Esophagus squamous epithelium (tissue), 5 donors: ENCODE measurements at places on chromosomes 3 and 15.

- no peak overlapping the region for H3K4me3 ChIP-seq
- H3K27ac ChIP-seq: no peak overlapping the region
- H3K27me3 ChIP-seq: no peaks in the 10 kb centered on the region
- H3K36me3 ChIP-seq: no peaks in the 10 kb centered on the region
- H3K4me1 ChIP-seq: no peaks in the 10 kb centered on the region
Measured at GRCh38 chr3:150124142-150124541, 153.4 kb upstream of the PFN2 start.

DNA sequence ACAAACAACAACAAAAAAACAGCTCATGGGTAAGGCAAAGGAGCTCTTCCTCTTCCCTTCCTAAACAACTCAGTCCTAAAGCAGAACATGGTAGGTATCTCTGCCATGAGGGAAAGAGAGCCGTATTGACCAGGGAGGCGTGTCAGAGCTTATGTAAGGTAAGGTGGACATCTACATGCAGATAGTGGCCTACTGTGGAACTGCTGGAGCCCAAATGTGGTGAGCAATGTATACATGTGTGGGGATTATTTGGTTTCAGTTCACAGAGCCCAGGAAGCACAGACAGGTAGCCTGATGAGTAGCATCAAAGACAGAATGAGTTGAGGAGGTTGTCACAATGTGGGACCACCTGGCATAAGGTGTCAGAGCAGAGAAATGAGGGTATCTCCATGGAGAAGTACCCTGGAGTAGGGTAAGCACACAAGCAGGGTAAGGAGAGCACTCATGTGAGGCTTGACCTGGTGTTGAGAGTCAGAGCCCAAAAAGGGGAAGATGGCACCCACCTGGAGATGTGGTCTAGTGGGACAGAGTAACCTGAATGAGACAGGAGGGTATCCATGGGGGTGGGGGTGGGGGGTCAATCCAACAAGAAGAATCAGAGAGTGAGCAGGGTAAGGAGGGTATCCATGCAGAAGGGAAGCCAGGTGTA, 45.5 kb downstream of the DENND6A start:
- H3K36me3 ChIP-seq: peaks cover 6% of the 10 kb centered on the region
- no peak overlapping the region for H3K27ac ChIP-seq
- no peak overlapping the region for H3K4me3 ChIP-seq
- no peaks in the 10 kb centered on the region for H3K4me1 ChIP-seq
- DNase-seq: no peak
- no peaks in the 10 kb centered on the region for H3K27me3 ChIP-seq

DNA sequence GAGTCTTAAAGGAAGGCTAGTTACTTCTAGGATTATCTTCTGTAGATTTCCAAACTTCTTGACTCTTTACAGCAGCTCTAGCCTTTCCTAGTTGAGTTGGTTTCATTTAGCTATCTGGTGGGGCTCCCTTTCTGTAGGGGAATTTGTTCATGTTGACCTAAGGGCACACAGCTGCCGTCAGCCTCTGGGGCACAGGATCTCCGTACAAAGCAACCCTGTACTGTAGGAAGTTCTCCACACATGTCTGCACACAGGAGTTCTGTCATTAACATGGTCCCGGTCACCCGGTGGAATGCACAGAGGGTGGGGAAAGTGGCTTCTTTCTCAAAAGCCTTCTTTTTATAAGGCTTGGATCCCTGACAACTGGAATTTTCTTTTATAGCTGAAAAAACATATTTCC, 88.7 kb upstream of the TNIK start:
- no peaks in the 10 kb centered on the region for H3K4me1 ChIP-seq
- H3K27ac ChIP-seq: no peak overlapping the region
- no peaks in the 10 kb centered on the region for H3K27me3 ChIP-seq
- no peak for DNase-seq

DNA sequence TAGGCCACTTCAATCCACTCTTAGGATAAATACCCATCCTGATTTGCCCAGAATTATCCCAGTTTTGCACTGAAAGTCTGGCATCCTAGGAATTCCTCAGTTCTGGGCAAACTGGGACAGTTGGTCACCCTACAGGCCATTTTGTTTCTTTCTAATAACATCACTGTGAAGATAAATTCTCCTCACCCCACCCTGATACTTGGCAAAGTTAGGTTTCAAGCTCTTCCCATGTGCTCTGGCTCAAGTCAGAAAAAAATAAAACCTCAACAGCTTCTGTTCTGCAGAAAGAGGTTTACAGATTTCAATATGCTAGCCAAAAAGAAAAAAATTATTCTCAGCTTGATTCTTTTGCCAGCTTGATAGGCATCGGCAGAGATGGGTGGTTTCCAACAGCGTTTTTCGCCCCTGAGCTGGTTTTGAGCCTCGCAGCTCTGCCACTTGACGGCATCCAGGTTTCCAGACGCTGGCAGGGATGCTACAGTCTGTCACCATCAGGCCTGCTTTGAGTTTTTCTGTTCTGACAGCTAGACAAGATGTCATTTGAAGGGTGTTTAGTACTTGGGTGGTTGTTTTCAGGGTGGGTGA, 171.4 kb downstream of the SSR3 start:
- no peak overlapping the region for H3K4me3 ChIP-seq
- no peaks in the 10 kb centered on the region for H3K27me3 ChIP-seq
- H3K27ac ChIP-seq: no peak overlapping the region
- no peaks in the 10 kb centered on the region for H3K4me1 ChIP-seq
- no peak for DNase-seq

DNA sequence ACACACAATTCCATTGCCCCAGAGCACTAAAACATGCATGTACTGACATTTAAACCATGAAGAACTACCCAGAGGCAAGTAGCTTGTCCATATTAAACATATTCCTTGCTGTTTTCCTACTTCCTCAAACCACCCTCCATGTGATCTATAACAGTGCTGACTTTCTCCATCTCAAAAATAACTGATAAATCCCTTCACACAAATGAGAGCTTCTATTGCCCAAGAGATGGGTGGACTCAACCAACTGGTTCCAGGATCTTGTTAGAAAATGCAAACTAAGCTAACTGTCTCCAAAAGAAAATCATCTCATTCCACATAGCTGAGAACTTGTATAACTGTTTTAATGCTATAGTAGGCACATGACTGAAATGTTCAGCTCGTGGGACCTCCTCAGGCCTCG, 29.6 kb downstream of the DCLK3 start:
- no peaks in the 10 kb centered on the region for H3K27me3 ChIP-seq
- DNase-seq: no peak

GRCh38 chr3:149170672-149171071, 41.2 kb downstream of the HPS3 start:
- H3K4me1 ChIP-seq: no peaks in the 10 kb centered on the region
- no peak overlapping the region for H3K27ac ChIP-seq
- H3K27me3 ChIP-seq: no peaks in the 10 kb centered on the region
- H3K36me3 ChIP-seq: peaks cover 98% of the 10 kb centered on the region
- DNase-seq: no peak

DNA sequence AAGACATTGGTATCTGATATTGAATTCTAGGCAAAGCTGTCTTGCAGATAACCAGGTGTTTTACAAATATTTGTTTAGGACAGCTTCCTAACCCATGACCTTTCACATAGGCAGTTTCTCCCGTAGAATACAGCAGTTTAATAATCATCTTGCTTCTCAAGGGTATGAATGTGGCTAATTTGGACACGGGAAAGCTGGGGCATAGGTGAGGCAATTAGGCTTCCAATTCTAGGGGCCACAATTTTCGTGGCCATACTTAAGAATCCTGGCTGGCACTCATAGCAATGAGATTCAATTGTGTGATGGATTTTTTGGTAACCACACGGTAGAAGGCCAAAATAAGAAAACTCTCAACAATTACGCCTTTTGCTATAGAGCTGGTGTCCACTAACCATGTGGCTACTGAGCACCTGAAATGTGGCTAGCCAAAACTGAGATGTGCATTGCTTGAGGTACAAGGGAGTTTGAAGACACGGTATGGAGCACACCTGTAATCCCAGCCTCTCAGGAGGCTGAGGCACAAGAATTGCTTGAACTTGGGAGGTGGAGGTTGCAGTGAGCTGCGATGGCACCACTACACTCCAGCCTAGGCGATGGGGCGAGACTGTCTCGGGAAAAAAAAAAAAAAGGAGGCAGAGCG, 34.4 kb downstream of the TFRC start:
- H3K4me1 ChIP-seq: no peaks in the 10 kb centered on the region
- peaks cover 4% of the 10 kb centered on the region for H3K36me3 ChIP-seq
- no peak overlapping the region for H3K4me3 ChIP-seq
- no peak overlapping the region for H3K27ac ChIP-seq
- no peak for DNase-seq

DNA sequence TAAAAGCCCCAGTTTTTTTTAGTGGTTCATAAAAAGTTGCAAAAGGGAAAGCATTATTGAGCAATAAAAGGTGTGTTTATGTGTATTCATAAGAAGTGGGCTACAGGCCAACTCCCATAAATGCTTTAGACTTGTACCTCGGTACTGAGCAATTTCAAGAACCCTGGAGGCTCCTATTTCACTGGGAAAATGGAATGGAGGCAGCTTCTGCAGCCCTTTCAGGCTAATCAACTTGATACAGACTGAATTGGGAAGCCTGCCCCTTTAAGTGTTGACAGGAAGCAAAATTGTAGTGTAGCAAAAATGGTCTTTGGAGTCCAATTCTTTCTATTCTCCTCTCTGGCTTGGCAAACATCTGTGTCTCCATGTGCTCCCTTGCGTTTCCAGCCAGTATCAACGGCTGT, 118.8 kb downstream of the ECT2 start:
- no peaks in the 10 kb centered on the region for H3K4me1 ChIP-seq
- DNase-seq: no peak
- H3K27me3 ChIP-seq: no peaks in the 10 kb centered on the region
- no peaks in the 10 kb centered on the region for H3K36me3 ChIP-seq
- no peak overlapping the region for H3K4me3 ChIP-seq
